ENCODE measurements at places on chromosomes 13 and 19.

DNA sequence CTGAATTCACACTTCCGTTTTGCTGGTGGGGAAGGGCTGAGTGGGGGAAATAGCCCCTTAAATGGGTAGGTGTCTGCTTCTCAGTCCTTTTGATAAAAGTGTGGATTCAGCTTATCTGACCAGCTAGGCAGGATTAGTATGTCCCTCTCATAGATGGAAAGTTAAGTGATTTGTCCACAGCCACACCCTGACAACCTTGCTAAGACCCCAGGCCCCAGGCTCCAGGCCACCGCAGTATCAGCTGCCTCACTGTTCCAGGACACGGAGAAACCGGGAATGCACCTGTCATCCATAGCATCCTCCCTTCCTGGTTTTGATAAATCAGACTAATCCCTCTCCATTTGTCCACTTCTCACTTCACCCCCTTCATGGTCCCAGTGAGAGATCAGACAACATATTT, 197.7 kb downstream of the USP12 start:
- no peak for DNase-seq

DNA sequence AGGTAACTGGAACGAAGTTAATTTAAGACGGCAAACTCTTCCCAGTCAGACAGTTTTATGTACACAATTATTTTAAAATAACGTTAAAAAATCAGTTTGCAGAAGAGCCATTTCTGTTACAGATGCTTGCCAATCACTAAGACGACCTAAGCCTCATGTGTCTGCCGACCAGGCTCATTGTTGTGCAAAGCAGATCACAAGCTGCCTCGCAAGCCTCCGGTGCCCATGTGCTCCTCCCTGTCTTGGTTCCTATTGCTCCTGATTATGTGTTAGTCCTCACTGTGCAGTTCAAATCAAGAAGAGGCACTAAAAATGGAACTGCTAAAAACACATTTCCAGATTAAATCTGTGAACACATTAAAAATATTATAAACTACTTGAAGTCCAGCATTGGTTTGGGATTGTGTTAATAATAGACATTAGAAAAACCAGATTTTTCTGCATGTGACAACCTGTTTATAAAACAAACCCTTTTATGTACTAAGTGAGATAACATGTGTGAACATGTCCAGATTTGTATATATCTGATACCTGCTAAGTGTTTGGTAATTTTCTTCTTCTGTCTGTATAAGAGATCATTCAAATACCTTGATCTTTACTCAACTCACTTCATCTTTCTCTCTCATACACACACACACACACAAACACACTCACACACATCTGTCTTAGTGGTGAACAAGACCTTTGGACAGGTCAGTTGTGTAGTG, 81.9 kb upstream of the SLC15A1 start:
- no peak for DNase-seq

- no peak for DNase-seq
Observed at GRCh38 chr19:45785097-45785496, 2.8 kb upstream of the DMPK start.

GRCh38 chr13:39253774-39254173, 215.5 kb downstream of the NHLRC3 start:
- no peak for DNase-seq

- no peak for DNase-seq
Observed at GRCh38 chr19:29983568-29983967, 41.5 kb downstream of the URI1 start.
